HTR-8/SVneo (cell line): ENCODE measurements at places on chromosomes 11 and 22.

DNA sequence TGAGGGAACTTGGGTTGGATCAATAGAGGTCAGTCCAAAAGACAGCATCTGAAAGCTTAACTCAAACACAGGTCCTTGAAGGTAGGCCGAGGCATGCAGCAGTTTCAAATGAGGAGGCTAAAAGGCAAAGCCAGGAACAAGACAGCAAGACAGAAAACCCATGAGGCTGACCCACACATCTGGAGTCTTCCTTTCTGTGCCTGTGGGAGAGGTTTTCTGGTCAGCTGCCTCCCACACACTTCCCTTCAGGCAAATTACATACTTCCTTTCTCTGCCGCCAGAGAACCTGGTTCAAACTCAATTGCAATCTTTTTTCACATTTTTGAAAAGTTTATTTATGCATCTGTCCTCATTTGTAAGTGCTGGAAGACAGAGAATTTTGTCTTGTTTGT, 29.8 kb upstream of the CRTAM start:
- DNase-seq, result peak; percentile 49

DNA sequence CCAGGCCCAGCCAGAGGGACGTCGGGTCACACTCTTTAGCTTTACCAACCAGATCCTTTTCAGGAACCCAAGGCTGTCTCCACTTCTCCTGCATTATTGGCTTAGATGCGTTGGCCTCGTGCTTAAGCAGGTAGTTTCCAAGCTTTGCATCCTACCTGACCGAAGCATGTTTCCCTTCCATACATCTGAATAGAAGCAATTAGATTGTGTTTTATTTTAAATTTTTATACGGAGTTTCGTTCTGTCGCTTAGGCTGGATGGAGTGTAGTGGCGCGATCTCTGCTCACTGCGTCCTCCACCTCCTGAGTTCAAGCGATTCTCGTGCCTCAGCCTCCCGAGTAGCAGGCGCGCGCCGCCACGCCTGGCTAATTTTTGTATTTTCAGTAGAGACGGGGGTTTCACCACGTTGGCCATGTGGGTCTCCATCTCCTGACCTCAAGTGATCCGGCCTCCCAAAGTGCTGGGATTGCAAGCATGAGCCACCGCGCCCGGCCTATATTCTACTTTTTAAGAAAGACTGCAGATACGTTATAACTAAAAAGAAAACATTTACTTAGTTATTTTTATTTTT, 677 bp downstream of the DYNC2H1 start:
- DNase-seq, result no peak

GRCh38 chr11:60985991-60986915, 14.8 kb downstream of the CD6 start:
- no peak for DNase-seq

- DNase-seq, result no peak
Measured at GRCh38 chr11:3164552-3165151, 458 bp downstream of the OSBPL5 start.

- DNase-seq, result no peak
Measured at GRCh38 chr22:27437570-27437969, 364.0 kb downstream of the MN1 start.

DNA sequence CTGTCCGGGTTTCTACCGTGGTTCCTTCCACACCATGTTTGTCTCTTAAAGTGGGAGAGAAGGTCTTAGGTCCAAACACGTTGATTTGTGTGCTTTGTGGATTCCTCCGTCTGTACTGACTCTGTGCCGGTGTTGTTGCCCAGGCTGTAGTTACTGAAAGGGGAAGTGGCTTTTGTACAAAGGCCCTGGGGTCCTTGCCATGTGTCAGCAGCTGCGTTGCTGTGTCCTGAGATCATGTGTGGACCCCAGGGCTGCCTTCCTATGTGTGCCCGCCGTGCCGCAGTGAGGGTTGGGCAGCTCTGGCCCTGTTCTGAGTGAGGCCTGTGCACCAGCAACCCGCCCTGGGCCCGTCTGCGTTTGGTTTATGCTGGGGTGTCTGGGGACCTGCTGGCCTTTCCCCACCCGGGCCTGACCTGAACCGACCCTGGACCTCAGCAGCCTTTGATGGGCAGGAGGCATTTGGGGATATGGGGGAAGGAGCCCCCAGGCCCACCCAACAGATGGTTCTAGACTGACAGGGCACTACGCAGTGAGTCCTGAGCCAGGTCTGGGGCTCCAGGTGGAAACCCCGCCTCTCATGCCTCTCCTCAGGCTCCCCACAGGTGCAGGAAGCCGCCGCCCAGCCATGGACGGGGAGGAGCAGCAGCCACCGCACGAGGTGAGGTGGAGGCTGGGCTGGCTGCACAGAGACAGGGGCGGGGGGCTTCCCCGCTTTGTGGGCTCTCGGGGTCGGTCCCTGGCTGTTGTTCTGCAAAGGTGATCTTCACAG, 6.9 kb downstream of the TRABD start:
- DNase-seq, result no peak

DNA sequence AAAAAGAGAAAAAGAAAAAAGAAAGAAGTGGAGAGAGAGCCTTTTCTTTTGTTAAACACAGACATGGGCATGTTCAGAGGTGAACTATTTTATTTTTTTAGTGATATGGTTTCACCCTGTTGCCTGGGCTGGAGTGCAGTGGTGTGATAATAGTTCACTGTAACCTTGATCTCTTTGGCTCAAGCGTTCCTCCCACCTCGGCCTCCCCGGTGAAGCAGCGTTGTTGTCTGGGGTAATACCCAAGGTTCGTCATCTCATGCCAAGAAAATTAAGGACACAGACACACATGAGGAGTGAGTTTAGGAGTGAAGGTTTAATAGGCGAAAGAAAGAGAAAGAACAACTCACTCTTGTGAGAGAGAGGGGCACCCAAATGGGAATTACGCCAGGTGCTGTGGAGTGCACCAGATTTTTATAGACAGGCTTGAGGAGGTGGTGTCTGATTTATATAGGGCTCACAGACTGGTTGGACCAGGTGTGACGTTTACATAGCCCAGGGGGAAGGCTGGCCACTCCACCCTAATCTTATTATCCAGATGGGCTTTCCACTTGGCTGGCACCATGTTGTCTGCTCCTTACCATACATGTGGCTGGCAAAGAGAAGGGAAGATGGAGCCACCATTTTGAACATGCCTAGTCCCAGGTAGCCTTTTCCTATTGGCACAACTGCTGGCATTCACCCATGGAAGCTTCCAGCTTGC, 42.3 kb downstream of the GRAMD1B start:
- no peak for DNase-seq

- no peak for DNase-seq
Measured at GRCh38 chr11:35845860-35846259, 98.0 kb upstream of the LDLRAD3 start.

- DNase-seq, result no peak
Measured at GRCh38 chr11:110269996-110270395, 26.4 kb downstream of the RDX start.

GRCh38 chr11:103988595-103988969, 47.9 kb upstream of the DDI1 start:
- no peak for DNase-seq

GRCh38 chr11:2328656-2329354, 27.0 kb downstream of the TSPAN32 start:
- no peak for DNase-seq

GRCh38 chr11:62402226-62402959, 16.4 kb upstream of the SCGB1A1 start:
- no peak for DNase-seq

DNA sequence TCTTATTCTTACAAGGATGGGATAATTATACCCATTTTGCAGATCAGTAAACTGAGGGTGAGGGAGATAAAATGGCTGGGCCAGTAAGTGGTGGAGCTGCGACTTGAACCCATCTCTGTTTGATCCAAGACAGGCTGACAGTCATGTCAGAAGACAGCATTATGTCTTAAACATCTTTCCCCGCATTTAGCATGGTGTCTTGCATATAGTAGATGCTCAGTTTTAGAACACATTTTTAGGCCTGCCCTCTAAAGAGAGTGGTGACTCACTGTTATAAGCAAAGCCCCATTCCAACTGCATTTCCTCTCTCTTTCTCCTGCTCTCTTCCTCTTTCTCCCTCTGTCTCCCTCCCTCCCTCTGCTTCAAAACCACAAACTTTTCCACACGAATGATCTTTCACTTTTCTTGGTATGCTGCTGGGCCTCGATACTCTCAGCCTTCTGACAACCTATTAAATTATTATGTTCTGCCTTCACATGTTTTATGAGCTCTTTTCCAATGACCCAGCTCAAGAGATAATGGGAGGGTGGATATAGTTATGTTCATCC, 25.2 kb downstream of the CWC15 start:
- DNase-seq, result no peak

DNA sequence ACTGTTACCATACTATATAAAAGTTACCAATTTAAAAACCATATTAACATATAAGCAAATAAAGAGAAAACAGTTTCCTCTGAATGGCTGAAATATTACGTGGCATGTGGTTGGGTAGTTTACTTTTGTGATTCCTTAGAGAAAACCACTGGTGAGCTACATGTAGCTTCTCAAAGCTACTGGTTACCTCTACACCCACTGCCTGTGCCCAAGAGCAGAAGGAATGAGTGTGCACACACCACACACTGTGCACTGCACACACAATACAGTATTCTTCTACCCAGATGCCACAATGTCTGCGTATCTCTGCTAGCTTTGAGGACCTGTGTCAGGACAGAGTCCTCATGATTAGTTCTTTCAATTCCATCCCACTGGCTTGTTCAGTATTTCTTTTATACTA, 25.5 kb upstream of the YPEL1 start:
- DNase-seq, result no peak

GRCh38 chr11:36139767-36140166, 149.5 kb downstream of the COMMD9 start:
- no peak for DNase-seq

DNA sequence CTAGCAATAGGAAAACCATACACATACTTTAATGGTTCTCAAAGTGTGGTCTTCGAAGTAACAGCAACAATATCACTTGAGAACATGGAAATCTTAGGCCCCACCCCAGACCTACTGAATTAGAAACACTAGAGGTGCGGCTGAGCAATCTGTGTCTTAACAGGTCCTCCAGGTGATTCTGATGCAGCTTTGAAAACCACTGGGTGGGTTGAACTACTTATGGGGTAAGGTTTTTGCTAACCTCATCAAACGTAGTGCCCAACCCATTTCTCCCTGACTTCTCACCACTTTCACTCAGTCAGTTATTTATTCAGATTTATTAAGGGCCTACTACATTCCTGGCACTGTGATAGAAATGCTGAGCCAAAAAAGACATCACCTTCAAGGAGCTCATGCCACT, 3.7 kb downstream of the MPZL2 start:
- no peak for DNase-seq

- DNase-seq, result no peak
Measured at GRCh38 chr22:41683616-41684015, 5.1 kb downstream of the SNU13 start.

- no peak for DNase-seq
Measured at GRCh38 chr11:57460758-57461749, 726 bp downstream of the RTN4RL2 start.

DNA sequence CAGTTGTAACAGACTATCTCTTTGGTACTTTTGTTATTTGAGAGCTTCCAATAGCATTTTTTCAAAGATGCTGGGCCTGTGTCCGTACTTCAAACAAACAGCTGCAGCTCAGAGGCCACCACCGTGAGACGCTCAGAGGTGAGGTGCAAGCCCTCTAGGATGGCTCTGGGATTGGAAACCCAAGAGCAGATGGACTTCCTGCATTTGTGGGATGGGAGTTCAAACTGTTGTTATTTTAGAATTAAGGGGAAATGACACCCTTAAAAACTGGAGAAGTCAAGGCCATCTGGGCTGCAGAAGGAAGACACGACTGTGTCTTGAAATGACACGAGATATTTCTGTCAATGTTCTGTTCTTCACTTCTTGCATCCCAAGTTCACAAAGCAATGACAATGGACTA, 9.2 kb upstream of the IL10RA start:
- no peak for DNase-seq

- no peak for DNase-seq
Measured at GRCh38 chr22:36212901-36213300, 11.3 kb upstream of the APOL4 start.

GRCh38 chr11:3123305-3123704, 41.8 kb downstream of the OSBPL5 start:
- DNase-seq, result no peak

GRCh38 chr22:46433318-46433717, 97.8 kb downstream of the TRMU start:
- no peak for DNase-seq

DNA sequence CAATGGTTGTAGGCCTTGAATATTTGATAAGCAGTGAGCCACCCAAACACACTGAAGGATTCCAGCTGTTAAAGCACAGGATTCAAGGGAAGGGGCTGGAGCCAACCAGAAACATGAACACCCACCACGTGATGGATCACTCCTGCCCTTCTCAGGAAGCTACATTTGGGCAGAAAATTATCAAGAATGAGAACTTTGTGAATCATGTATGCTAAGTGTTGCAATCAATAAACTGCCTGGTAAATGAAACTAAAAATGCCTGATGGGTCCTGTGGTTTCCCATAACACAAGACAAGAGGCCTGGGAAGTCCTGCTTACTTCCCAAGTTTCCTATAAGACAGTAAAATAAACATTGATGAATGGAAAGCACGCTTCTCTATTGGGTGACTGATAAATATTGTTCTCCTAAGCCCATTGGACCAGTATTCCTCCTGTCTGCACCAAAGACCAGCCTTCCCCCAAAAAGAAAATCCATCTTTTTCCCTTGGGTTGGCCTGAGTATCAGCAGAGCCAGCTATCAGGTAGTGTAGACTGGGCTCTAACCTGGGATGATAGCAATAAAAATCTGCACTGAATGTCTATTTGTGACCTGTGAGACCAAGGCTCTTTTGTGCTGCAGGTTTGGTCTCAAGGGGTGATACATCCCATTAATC, 98.4 kb downstream of the CCDC83 start:
- no peak for DNase-seq

GRCh38 chr11:118771547-118772288, 19.2 kb downstream of the DDX6 start:
- DNase-seq, result no peak

GRCh38 chr11:72497731-72498130, 63.4 kb upstream of the CLPB start:
- DNase-seq, result no peak

DNA sequence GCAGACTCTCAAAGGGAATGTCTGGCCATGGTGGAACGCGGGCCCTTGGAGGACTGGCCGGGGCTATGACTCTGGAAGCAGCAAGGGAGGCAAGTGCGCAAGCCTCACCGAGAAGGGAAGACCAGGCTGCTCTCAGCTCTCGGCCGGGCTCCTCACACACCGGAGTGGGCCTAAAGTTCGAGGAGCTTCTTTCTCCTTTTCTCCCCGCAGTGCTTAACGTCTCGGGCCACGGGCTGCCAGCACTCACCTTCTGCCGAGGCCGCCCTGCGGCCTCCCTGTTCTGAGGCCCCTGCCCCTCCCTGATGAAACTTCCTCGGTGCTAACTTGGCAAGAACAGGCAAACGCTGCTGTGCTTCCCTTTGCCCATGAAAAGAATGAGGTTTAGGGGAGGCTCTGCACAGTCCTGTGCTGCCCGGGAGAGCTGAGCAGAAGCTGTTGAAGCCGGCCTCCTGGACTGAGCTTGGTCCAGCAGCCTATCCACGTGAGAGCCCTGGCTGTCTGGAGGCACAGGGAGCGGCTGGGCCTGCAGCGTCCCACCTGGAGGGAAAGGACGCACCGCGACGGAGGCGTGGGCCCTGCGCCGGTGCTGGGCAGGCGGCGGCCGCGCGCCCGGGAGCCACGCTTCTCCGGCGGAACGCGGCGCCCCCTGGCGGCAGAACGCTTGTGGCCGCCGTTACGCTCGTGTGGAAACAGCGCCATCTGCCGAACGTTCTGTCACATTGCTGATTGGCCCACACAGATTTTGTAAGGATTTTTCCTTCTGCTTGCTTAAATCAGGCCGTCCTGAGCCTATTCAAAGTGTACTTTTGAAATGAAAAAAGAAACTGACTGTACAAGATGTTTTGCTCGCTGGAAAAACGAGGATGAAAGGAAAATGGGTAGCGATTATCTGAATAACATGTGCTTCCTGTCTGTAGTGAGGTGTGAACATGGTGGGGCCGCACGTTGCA, 65.0 kb upstream of the TMEM45B start:
- DNase-seq, result peak; percentile 13
